Dorsolateral prefrontal cortex (tissue), 122 donors: ENCODE measurements at places on chromosomes 12 and 14. TPM values are rescaled to one million over a fixed set of nuclear protein-coding genes. Genes with fewer than 3 reads are reported as not detected.

GRCh38 chr12:7303230-7303629 lies 642 bp upstream of the ACSM4 start:
- no peak for DNase-seq

GRCh38 chr12:30000401-30000800 lies 216.7 kb upstream of the TMTC1 start:
- DNase-seq, result no peak

GRCh38 chr14:32731249-32731648 lies 207.4 kb upstream of the NPAS3 start:
- DNase-seq, result no peak

GRCh38 chr12:91111366-91112325 lies at the start of gene LUM:
LUM (minus strand) TSS chr12:91111494; CDS start chr12:91108979, 2,515 bp downstream.
- DNase-seq, result no peak

DNA sequence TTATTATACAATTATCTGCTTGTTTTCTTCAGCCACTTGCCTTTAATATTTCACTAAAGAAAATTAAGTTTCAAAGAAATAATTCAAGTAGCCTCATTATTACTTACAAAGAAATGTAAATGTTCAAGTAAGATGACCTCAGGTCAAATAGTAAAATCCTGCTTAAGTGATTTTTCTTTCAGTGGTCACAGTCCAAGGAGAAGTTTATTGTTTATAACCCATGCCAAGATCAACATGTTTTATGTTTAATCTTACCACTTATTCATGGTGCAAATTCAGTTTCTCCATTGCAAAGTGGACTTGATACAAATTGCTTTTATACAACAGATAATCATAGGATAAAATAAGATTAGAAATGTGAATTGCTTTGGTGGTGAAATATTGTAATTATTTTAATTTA lies 370.2 kb upstream of the FLRT2 start:
- DNase-seq, result no peak

- DNase-seq, result no peak
Measured at GRCh38 chr12:100755186-100755585, 39.4 kb upstream of the ANO4 start.

- DNase-seq, result no peak
Measured at GRCh38 chr14:102493585-102493984, 16.0 kb downstream of the ANKRD9 start.

- no peak for DNase-seq
Measured at GRCh38 chr12:110693731-110694130, 4.8 kb upstream of the HVCN1 start.

DNA sequence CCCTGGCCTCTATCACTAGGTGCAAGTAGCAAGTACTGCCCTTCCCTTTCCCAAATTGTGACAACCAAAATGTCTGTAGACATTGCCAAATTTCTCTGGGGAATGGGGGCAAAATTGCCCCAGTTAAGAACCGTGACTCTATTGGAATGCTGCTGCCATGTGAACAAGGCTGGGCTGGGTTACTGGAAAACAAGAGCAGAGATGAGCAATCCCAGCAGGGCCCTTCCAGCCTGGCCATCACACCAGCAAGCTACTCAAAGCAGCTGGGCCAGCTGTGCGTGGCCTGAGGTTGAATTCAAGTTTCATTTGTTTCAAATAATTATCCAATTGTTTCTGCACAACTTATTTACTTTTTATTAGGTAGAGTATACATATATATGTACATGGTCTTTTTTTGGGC lies 103.4 kb upstream of the PKP2 start:
- DNase-seq, result no peak

- no peak for DNase-seq
Measured at GRCh38 chr14:65560340-65561027, 148.0 kb downstream of the FUT8 start.

GRCh38 chr14:82192387-82192786 lies 658.7 kb upstream of the SEL1L start:
- no peak for DNase-seq

DNA sequence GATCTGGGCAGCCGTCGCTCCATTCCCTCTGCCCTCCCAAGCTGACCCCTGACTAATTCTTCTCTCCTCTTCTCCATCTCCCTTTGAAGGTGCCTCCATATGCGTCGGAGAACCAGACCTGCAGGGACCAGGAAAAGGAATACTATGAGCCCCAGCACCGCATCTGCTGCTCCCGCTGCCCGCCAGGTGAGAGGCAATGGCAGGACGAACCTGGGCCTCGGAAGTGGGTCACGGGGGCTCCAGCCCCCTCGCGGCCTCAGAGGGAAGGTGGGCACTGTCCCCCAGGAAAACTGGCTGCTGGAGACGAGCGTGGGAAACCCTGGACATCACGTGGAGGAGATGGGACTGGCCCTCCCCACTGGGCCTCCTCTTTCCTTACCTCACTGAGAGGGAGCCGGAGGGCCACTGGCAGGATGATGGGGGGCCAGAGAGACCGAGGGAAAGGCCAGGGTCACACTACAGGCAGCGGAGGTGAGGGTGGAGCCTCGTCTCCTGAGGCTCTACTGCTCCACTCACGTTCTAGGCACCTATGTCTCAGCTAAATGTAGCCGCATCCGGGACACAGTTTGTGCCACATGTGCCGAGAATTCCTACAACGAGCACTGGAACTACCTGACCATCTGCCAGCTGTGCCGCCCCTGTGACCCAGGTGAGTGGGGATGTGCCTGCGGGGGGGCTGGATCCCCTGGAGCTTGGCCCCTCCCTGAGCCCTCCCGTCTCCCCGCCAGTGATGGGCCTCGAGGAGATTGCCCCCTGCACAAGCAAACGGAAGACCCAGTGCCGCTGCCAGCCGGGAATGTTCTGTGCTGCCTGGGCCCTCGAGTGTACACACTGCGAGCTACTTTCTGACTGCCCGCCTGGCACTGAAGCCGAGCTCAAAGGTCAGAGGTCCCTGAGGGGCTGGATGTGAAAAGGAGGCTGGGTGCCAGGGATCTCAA lies 806 bp downstream of the LTBR start:
- no peak for DNase-seq

DNA sequence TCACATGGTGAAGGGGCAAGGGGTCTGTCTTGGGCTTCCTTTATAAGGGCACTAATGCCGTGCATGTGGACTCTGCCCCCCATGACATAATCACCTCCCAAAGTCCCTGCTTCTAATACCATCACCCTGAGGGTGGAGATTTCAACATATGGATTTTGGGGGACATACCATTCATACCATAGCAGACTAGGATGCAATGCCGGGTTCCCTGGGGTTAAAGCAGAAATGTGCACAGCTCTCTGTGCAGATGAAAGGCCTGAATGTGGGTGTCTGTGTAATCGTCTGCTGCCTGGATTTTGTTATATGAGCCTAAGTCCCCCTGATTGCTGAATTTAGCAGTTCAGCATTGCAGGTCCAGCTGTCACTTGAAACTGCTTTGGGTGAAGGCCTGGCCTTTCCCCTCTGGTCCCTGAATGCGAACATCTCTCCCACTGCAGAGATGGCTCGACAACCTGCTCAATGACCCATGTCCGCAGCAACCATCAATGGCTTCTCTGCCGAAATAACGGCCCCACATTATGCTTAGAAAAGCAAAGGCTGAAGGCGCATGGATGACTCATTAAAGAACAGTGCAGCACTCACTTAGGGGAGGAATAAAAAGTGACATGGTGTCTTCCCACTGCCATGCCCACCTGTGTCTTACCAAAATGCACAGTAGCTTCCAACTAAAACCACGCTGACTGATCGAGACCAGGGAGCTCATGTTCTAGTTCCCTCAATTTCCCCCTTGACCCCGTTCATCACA lies 286.3 kb downstream of the DPF3 start:
- DNase-seq, result no peak

GRCh38 chr14:20855652-20856291 lies 35.4 kb upstream of the RNASE3 start:
- peak; percentile 60 for DNase-seq

DNA sequence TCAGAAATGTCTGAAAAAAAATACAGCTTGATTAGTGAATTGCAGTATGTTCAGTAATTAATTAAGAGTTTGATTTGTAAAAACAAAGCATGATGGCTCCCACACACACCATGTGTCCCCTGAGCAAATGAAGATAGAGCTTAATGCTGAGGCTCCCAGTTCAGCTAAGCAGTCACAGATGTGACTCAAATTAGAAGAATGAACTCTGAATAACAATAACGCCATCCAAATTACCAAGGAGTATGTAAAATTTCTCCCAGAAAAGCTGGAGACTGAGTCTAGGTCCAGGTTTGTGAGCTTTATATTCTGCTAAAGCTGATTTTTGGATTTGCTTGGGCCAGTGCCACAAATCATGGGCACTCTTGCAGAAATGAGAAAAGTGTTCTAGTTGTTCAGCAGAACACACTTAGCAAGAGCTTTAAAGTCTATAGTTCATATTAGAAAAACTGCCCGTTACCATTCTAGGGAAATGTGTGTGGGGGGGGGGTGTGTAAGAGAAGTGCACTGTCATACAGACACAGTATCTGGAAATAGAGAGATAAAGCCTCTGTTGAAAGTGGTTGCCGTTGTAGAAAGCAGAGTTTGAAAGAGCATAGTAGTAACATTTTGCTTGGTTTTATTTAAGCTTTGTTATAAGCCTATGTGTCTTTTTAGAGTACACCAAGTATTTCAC lies 253.1 kb downstream of the BCAT1 start:
- DNase-seq, result no peak

GRCh38 chr14:97393244-97393643 lies 596.1 kb downstream of the VRK1 start:
- DNase-seq, result no peak

- DNase-seq, result no peak
Measured at GRCh38 chr12:104870797-104871196, 87.3 kb downstream of the SLC41A2 start.

GRCh38 chr14:73231981-73232851 lies 5.1 kb upstream of the PAPLN start:
- no peak for DNase-seq

- DNase-seq, result no peak
Measured at GRCh38 chr14:71625175-71625574, 307.1 kb upstream of the RGS6 start.

- peak; percentile 53 for DNase-seq
Measured at GRCh38 chr12:6700646-6701051, at the start of gene PIANP. PIANP (minus strand) TSS chr12:6700815; CDS start chr12:6698061, 2,754 bp downstream.

DNA sequence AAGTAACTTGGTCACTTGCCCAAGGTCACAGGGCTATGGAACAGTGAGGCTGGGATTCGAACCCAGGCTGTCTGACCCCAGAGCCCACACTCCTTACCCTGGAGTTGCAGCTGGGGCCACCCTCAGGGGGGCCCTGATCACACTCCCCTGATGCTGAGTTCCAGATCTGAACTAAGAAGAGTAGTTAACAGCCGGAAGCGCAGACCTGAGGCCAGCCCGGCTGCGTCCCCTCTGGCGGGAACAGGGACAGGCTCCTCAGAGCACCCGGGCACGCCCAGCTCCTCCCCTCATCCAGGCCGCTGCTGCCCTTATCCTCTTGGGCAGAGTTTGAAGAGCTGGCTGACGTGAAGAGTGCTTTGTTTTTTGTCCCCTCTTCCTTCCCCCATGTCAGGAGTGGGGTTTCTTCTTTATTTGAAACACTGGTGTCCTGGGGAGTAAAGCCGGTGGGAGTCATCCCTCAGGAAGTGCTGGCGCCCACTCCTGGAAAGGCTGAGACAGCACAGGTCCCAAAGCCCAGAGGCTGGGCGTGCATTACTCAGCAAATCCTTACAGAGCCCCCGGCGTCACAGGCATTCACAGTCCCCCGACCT lies 8.7 kb downstream of the PHB2 start:
- no peak for DNase-seq

DNA sequence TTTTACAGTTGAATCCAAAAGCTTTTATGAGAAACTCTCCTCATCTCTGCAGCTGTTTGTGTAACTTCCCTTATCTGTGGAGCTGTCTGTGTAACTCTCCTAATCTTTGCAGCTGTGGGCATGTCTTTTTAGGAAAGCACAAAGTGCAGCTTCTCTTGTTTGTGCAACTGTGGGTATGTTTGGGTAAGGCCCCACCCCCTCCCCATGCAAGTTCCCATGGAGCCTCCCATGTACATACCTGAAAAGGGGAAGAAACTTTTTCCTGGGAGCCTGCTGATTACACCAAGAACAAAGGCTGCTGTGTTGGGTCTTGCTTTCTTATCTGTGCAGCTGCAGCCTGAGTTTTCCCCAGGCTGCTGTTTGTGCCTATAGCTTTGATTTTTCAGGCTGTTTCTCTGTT lies 42.7 kb upstream of the CDKN3 start:
- DNase-seq, result no peak

GRCh38 chr14:73091044-73091443 lies 32.7 kb downstream of the RBM25 start:
- DNase-seq, result no peak

- DNase-seq, result no peak
Measured at GRCh38 chr12:117072106-117072505, 27.1 kb downstream of the TESC start.

GPR68 gene
- total RNA-seq, result 4.7 TPM

TAS2R7 gene
- 1.5 TPM for total RNA-seq

ATG101 gene
- total RNA-seq, result 26.0 TPM

RGS6 gene
- 27.6 TPM for total RNA-seq

AJUBA gene
- total RNA-seq, result 1.9 TPM

CEBPE gene
- not detected for total RNA-seq

KCNH5 gene
- total RNA-seq, result 16.1 TPM

AHNAK2 gene
- 45.1 TPM for total RNA-seq

TAS2R9 gene
- 1.8 TPM for total RNA-seq

C12orf60 gene
- total RNA-seq, result 2.1 TPM

TSPAN19 gene
- 4.7 TPM for total RNA-seq
